Muscle of back (tissue), 13 donors: ENCODE measurements at places on chromosomes 5 and 9. TPM values are rescaled to one million over a fixed set of nuclear protein-coding genes. Genes with fewer than 3 reads are reported as not detected.

GRCh38 chr9:126838895-126839294 is 21.5 kb upstream of the ZBTB34 start:
- DNase-seq: no peak

- no peak for DNase-seq
These were observed 134.8 kb upstream of the LARP1 start for GRCh38 chr5:154620411-154620810.

- no peak for DNase-seq
These were observed 160.0 kb downstream of the RMI1 start for GRCh38 chr9:84140535-84141101.

DNA sequence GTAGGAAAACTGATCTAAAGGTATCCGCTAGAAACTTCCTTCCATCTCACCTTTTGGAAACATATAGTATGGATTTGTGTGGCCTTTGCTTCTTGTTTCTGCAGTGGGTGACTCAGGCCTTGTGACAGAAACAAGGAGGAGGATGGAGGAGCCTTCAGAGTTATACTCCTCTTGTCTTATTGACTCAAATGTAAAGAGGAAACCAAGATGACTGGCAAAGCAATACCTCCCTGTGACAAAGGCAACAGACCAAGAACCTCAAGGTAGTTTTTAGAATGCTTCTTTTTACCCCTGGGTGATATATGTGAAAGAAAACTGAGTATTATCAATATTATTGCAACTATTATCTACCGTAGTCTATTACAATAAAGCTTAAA is 123.3 kb upstream of the SLIT3 start:
- no peak for DNase-seq

- no peak for DNase-seq
These were observed 270.9 kb upstream of the ANKH start for GRCh38 chr5:15142458-15142857.

DNA sequence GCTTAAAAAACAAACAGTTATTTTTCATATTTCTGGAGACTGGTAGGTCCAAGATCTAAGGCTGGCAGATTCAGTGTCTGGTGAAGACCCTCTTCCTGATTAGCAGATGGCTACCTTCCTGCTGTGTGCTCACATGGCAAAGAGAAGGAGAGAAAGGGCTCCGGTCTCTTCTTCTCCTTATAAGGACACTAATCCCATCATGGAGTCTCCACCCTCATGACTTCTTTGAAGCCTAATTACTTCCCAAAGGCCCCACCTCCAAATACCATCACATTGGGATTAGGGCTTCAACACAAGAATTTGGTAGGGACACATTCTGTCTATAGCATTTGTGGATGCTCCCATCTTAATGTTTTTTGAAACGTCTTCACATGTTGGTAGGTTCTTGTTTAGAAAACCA is 391.1 kb downstream of the TMEM161B start:
- DNase-seq: no peak

- DNase-seq: peak; percentile 95
These were observed at the start of gene RHOBTB3 for GRCh38 chr5:95730730-95731570. Gene RHOBTB3 (plus strand): TSS chr5:95731336. CDS start chr5:95731683, 347 bp downstream.

DNA sequence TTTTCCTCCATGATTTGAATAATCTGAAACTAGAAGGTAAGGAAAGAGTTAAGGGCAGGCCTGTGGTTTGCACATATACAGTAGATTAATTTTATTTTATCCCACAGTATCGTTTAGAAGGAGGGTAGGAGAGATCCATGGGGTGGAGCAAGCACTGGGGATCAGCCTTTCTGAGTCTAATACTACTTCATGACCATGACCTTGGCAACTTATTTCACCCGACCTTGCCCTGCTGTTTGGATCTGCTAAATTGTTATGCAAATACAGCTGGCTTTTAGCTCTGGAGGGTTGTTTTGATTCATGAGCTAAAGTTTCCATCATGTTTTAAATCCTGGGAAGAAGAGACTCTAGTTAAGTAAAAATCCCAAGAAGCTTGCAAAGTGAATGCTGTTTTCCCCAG is 864 bp upstream of the GRIN3A start:
- DNase-seq: peak; percentile 34

GRCh38 chr9:92438900-92439526 is 14.7 kb upstream of the OMD start:
- no peak for DNase-seq

- DNase-seq: no peak
These were observed 63.8 kb downstream of the VAV2 start for GRCh38 chr9:133928248-133928764.

SELENOP gene
- 146 TPM for polyA plus RNA-seq

IL7R gene
- polyA plus RNA-seq: 1.9 TPM

FAT2 gene
- polyA plus RNA-seq: 6.6 TPM

OR2V1 gene
- polyA plus RNA-seq: not detected

OR1N2 gene
- polyA plus RNA-seq: not detected
